ENCODE measurements at places on chromosomes 16 and 17. TPM values are rescaled to one million over a fixed set of nuclear protein-coding genes. Genes with fewer than 3 reads are reported as not detected.
A peak's percentile ranks its signal among the peaks of the same experiment; 100 is the strongest.

DNA sequence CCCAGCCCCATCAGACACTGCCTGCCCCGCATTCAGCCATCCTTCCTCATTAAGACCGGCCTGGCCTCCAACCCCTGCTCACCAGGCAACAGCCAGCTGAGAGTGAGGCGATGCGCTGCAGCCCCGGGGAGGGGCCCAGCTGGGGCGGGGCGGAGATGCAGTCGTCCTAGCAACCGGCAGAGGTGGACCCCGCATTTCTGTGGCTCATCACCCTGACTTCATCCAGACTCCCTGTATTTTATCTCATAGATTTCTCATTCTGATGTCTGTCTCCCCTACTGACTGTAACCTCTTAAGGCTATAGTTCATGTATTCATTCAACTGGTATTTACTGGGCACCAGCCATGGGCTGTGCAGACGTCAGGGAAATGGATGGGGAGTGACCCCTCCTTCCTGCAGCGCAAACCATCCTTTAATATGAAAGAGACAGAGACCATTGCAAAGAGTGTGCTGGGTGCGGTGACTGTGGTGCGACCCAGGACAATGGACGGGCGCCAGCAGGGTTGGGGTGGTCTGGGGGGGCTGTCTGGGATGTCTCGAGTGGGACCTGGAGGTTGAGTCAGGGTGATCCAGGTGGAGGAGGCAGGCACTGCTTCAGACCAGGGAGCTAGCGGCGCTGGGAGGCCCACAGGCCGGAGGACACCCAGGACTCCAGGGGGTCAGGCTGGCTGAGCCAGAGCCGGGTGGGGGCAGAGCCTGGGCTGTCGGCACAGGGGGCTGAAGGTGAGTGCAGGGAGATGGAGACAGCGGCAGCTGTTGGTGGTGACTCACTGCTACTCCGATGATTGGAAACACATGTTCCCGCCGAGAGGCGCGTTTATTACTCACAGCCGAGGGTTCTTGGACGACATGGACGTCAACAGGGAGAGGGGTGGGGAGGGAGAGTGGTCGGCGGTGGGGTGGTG is 10.5 kb upstream of the TIMP2 start:
- no peaks in the 10 kb centered on the region for H3K27me3 ChIP-seq
- H3K27ac ChIP-seq, result no peak overlapping the region
- no peak overlapping the region for H3K4me3 ChIP-seq
- H3K4me1 ChIP-seq, result peaks cover 11% of the 10 kb centered on the region
- DNase-seq, result no peak

DNA sequence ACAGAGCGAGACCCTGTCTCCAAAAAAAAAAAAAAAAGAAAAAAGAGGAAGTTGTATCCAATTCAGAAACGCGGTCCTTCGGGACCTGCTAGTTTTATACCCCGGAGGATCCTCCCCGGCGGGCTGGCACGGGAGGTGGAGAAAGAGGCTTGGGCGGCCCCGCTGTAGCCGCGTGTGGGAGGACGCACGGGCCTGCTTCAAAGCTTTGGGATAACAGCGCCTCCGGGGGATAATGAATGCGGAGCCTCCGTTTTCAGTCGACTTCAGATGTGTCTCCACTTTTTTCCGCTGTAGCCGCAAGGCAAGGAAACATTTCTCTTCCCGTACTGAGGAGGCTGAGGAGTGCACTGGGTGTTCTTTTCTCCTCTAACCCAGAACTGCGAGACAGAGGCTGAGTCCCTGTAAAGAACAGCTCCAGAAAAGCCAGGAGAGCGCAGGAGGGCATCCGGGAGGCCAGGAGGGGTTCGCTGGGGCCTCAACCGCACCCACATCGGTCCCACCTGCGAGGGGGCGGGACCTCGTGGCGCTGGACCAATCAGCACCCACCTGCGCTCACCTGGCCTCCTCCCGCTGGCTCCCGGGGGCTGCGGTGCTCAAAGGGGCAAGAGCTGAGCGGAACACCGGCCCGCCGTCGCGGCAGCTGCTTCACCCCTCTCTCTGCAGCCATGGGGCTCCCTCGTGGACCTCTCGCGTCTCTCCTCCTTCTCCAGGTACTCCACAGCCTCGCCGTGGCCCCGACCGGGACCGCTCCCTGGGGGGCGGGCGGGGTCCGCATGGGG is at the start of gene CDH3:
Gene CDH3 (plus strand): TSS at position 596 of the 779 bp plus-strand sequence. CDS start 70 bp downstream, at position 666.
- H3K27ac ChIP-seq, result no peak within 1 kb of the TSS
- H3K4me3 ChIP-seq, result peak within 1 kb of the TSS; percentile 71
- DNase-seq, result peak; percentile 9
- H3K27me3 ChIP-seq, result peaks cover 80% of the 10 kb centered on the region
- H3K36me3 ChIP-seq, result peaks cover 5% of the 10 kb centered on the region

DNA sequence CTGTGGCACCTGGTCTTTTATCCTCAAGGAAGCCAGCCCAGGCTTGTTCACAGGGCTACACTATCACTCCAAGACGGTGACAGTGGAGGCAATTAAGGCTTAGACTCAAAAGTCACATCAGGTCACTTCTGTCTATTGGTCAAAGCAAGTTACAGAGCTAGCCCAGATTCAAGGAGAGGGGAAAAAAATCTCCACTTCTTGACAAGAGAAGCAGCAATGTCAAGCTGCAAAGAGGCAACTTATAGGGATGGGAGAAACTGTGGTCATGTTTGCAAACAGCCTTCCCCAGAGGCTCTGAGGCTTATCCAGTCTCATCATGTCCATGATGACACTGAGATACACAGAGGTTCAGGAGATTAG is 31.6 kb downstream of the SERPINF1 start:
- no peak for DNase-seq
- peaks cover 19% of the 10 kb centered on the region for H3K4me1 ChIP-seq
- H3K27me3 ChIP-seq, result no peaks in the 10 kb centered on the region
- no peak overlapping the region for H3K27ac ChIP-seq
- H3K4me3 ChIP-seq, result no peak overlapping the region

- peak overlapping the region; percentile 27 for H3K27ac ChIP-seq
- H3K4me3 ChIP-seq, result peak overlapping the region; percentile 54
- peaks cover 35% of the 10 kb centered on the region for H3K4me1 ChIP-seq
- peaks cover 5% of the 10 kb centered on the region for H3K36me3 ChIP-seq
Measured at GRCh38 chr16:53745086-53745485, 41.1 kb downstream of the FTO start.

GRCh38 chr17:2797226-2797625 is 988 bp downstream of the RAP1GAP2 start:
- no peaks in the 10 kb centered on the region for H3K27me3 ChIP-seq
- H3K4me1 ChIP-seq, result peaks cover 71% of the 10 kb centered on the region
- DNase-seq, result no peak
- peaks cover 3% of the 10 kb centered on the region for H3K36me3 ChIP-seq

DNA sequence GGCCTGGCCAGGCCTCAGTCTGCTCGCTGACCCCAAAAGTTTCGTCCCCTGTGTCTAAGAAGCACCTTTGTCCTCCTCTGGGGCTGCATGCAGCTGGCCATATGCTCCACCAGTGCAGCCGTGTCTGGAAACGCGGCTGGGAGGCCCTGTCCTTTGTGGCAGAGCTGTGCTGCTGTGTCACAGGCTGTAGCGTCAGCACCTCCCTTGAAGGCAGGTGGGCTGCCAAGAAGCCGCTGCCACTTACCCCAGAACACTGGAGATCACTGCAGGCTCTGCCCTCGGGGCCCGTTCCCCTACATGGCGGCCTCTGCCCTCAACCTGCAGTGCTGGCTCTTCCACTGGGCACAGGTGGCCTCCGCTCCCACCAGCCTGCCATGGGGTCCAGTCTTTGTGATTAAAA is 15.7 kb upstream of the MC1R start:
- H3K27me3 ChIP-seq, result no peaks in the 10 kb centered on the region
- H3K4me3 ChIP-seq, result no peak overlapping the region
- no peak for DNase-seq
- H3K36me3 ChIP-seq, result peaks cover 19% of the 10 kb centered on the region
- H3K4me1 ChIP-seq, result no peaks in the 10 kb centered on the region

DNA sequence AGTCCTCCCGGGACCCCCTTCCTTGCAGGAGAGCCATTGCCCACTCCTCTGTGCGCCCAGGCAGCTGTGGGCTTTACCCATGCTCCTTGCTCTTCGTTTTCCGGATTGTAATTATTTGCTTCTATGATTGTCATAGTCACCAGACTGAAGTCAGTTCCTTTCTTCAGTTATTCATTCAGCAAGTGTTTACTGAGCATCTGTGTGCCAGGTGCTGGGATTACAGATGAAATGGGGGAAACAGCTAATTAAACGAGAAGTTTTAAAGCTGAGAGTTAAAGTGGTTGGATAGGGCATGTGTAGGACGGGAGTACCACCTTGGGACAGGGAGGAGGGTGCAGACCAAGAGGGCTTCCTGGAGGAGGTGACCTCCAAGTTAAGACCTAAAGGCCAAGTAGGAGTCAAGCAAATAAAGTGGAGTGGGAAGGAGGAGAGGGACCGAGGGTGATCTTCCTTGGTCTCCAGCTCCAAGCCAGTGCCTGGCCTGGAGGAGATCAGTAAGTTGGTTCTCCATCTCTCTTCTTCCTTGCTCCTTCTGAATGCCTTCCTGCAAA is 126.6 kb downstream of the OR1D5 start:
- no peak overlapping the region for H3K4me3 ChIP-seq
- H3K36me3 ChIP-seq, result no peaks in the 10 kb centered on the region
- peaks cover 15% of the 10 kb centered on the region for H3K4me1 ChIP-seq
- H3K27me3 ChIP-seq, result no peaks in the 10 kb centered on the region

- H3K4me1 ChIP-seq, result no peaks in the 10 kb centered on the region
- DNase-seq, result no peak
- H3K4me3 ChIP-seq, result no peak overlapping the region
- H3K27me3 ChIP-seq, result peaks cover 21% of the 10 kb centered on the region
- H3K27ac ChIP-seq, result no peak overlapping the region
Measured at GRCh38 chr16:82328881-82329469, 159.0 kb upstream of the MPHOSPH6 start.

GRCh38 chr17:68595496-68595895 is 5.7 kb downstream of the FAM20A start:
- no peak overlapping the region for H3K27ac ChIP-seq
- H3K4me1 ChIP-seq, result peaks cover 28% of the 10 kb centered on the region
- H3K27me3 ChIP-seq, result peaks cover 53% of the 10 kb centered on the region
- no peaks in the 10 kb centered on the region for H3K36me3 ChIP-seq
- no peak for DNase-seq

DNA sequence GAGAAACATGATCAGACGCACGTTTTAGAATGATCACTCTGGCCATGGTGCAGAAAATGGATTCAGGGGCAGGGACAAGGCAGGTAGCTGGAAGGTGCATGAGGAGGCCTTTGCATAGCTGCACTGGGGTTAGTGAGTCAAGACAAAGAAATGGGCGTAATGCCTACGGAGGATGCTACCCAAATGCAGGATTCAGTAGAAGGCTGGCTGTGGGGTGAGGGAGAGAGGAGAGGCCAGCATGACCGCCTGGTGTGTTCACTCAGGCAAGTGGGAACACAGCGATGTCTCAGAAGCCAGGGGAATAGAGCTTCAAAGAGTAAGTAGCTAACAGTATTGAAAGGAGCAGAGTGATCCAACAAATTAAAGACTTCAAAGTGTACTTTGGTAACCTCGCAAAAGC is 31.2 kb downstream of the PMP22 start:
- H3K4me3 ChIP-seq, result no peak overlapping the region
- H3K36me3 ChIP-seq, result no peaks in the 10 kb centered on the region
- peaks cover 9% of the 10 kb centered on the region for H3K4me1 ChIP-seq
- DNase-seq, result no peak
- H3K27ac ChIP-seq, result no peak overlapping the region

ACSM3 gene
- polyA plus RNA-seq, result 15.7 TPM

LRRC59 gene
- 14.1 TPM for polyA plus RNA-seq
